ENCODE measurements at places on chromosomes 4 and X.

- no peak for DNase-seq
Observed at GRCh38 chr4:3344596-3344995, 51.8 kb downstream of the RGS12 start.

GRCh38 chr4:78737035-78737434, 39.1 kb upstream of the BMP2K start:
- no peak for DNase-seq

DNA sequence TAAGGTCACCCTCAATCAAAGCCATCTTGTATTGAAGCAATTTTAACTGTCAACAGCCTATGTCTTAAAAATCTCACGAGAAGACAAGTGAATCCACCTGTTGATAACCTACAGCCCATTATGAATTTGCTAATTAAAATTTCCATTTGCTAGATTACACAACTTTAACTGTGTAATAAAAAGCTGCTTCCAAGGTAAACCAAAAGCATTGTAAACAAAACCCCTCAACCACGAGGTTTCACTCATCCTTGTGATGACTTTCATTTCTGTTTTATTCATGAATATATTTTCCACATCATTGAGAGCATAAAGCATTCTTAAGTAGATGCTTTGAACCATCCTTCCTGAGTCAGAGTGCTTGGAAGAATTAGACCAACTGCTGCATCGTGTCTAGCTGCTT, 217.5 kb upstream of the GYPA start:
- no peak for DNase-seq

- no peak for DNase-seq
Observed at GRCh38 chr4:76388160-76388908, 32.6 kb downstream of the CCDC158 start.

GRCh38 chr4:176498617-176499256, 179.0 kb downstream of the SPCS3 start:
- DNase-seq = no peak

DNA sequence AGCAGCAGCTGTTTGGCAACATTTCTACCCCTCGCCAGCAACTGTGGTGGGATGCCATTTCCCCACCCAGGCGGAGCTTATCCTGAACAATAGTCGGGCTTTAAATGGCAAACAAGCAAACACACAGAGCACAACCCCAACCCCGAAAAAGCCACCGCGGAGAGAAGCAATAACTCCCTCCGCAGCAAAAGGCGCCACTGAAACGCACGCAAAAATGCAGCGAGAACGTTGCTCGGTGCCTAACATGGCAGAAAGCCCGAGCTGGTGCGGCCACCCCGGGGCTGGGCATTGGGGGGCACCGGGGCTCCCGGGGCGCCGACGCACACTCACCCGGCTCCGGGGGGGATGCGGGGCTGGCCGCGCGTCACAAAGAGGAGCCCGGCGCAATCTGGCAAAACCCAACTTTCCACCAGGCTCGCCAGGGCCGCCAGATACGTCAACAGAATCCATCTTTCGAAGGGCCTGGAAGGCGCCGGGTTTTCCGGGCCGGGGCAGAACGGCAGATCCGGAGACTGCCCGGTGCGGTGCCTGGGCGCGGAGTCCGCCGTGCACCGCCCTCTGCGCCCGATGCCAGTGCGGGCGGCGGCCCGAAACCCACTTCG, 818 bp downstream of the RAI2 start:
- DNase-seq = no peak

- DNase-seq = no peak
Observed at GRCh38 chrX:123169247-123169901, 14.7 kb upstream of the GRIA3 start.

DNA sequence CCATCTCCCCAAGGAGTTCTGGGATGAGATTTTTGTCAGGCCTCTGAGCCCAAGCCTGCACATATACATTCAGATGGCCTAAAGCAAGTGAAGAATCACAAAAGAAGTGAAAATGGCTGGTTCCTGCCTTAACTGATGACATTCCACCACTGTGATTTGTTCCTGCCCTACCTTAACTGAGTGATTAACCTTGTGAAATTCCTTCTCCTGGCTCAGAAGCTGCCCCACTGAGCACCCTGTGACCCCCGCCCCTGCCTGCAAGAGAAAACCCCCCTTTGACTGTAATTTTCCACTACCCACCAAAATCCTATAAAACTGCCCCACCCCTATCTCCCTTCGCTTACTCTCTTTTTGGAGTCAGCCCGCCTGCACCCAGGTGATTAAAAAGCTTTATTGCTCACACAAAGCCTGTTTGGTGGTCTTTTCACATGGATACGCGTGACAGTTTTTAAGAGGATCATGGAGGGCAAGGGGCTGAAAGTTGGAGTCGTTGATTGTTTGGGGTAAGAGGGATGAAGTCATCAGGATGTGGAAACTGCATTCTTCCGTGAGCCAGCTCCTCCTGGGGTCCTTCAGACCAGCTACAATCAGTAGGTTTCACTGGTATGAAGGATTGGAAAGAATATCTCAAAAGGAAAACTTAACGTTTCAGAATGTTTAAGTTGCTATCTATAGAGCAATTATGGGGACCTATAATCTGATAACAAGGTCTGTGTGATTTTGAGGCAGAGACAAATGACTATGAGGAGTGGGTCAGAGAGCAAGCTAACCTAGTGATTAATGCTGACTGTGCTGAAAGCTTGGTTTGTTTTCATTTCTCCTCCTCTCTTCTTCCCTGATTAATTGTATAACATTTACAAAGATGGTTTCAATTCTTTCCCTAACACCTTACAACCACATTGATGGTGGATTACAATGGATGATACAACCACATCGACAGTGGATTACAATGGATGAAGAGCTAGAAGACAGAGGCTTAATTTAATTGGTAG, 28.6 kb upstream of the MAGEA11 start:
- DNase-seq = no peak

GRCh38 chr4:10028910-10029309, 7.6 kb upstream of the SLC2A9 start:
- no peak for DNase-seq

- DNase-seq = no peak
Observed at GRCh38 chr4:108703966-108704365, 53.6 kb downstream of the OSTC start.

- DNase-seq = no peak
Observed at GRCh38 chr4:127606823-127607222, 25.9 kb upstream of the INTU start.

DNA sequence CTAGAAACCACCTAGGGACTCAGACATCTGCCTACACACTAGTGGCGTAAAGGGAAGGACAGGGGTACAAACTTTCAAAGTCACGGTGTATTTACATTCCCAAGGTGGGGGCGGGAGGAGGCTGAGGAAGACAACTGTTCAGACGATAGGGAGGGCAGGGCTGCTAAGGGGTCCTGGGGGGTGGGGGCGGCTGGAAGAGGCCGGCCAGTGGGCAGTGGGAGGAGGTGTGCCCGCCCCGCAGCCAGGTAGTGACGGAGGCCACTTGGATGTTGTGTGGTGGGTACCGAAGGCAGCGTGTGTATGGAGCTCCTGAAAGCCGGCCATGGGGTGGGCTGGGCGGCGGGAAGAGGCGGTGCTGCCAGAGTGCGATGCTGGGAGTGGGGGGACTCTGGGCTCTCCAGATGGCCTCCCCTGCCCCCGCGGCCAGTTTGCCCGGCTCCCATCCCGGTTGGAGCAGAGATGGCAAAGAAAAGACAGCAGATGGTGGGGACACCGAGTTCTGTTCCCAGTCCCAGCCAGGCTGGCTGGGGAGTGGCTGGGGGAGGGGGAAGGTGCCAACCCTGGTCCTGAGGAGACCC, 24.2 kb downstream of the L1CAM start:
- DNase-seq = no peak

GRCh38 chr4:110418641-110419040, 57.3 kb upstream of the ENPEP start:
- DNase-seq = no peak

- DNase-seq = no peak
Observed at GRCh38 chrX:22652596-22652995, 347.2 kb upstream of the DDX53 start.

GRCh38 chrX:37752936-37753335, 26.9 kb upstream of the CYBB start:
- DNase-seq = no peak

GRCh38 chr4:151797131-151797530, 36.3 kb upstream of the GATB start:
- DNase-seq = no peak

DNA sequence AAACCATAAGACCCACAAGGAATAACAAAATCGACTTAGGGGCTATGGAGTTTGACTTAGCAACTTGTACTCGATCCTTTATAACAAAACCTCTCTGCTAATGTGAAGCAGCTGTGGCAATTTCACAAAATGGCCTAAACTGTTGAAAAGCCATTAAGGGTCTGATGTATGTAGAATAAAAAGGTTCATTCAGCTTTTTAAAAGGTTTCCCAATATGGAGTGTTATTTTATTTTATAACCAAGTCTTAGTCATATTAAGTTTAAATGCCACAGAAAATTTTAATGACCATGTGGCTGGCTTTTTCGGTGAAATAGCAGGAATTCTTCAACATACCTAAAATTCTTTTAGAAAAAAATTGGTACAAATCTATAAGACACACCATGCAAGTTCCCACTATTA, 291.8 kb upstream of the HAND2 start:
- DNase-seq = no peak

DNA sequence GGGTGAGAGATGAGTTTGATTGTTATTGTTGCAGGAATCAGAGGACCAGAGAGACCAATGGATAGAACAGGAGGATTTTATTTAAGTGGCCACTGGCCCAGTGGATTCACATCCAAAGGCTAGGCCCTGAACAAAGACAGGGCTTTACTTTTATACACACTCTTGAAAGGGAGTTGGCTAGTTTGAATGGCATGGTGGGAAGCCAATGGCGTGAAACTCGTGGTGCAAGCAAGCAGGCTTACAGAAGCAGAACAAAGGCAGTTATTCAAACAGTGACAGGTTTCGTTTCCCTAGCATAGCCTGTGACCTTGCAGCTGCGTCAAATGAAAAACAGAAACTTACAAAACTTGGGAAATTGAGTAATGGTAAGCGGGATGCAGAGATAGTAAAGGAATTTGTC, 110.2 kb upstream of the PRDX4 start:
- no peak for DNase-seq

DNA sequence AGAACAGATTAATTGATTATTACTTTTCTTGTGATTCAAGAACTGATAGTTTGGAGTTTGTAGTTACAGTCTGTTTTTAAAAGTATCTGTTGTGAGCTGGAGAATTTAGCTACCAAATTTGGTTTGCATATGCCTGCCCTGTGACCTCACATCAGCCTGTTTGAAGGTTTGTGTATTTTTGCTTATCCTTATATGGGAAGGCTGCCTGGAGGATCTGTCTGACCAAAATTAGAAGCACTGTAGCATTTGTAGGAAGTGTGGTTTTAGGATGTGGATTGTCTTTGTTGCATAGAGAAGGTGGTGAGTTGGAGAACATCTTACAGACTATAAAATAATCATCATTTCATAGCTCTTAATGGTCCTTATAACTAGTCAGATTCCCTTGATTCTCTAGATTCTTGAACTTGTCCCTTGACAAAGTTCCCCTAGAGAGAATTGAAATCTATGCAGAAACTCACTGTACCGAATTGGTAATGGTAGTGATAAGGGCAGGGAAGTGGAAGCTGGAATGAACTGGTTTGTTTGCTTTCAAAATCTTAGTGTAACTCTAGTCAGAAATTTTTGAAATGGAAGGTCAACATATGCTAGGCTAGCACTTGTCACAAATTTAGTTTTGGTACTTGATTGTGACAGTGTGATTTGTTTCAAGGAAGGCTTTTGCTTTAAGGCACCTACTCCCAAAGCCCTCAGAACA, 57.3 kb downstream of the SH3BGRL start:
- DNase-seq = no peak

- DNase-seq = no peak
Observed at GRCh38 chrX:49309401-49309981, 6.0 kb downstream of the GAGE10 start.

GRCh38 chr4:138838251-138838650, 177.3 kb upstream of the NOCT start:
- DNase-seq = no peak

GRCh38 chr4:24544208-24544988, 40.0 kb downstream of the DHX15 start:
- DNase-seq = no peak

All from activated effector memory CD4-positive, alpha-beta T cell treated with Interleukin-2 at 50 U/mL for 16 hours (primary cell).